ENCODE measurements at places on chromosomes 3 and 15. TPM values are rescaled to one million over a fixed set of nuclear protein-coding genes. Genes with fewer than 3 reads are reported as not detected.

The PLSCR2 gene
- not detected for total RNA-seq

The TNNC1 gene
- 608 TPM for total RNA-seq

The ALPK3 gene
- 35.9 TPM for total RNA-seq

GRCh38 chr3:100719136-100719535 lies 9.8 kb downstream of the TFG start:
- no peak overlapping the region for H3K4me3 ChIP-seq
- no peaks in the 10 kb centered on the region for H3K4me1 ChIP-seq
- no peak overlapping the region for H3K27ac ChIP-seq
- no peaks in the 10 kb centered on the region for H3K27me3 ChIP-seq

DNA sequence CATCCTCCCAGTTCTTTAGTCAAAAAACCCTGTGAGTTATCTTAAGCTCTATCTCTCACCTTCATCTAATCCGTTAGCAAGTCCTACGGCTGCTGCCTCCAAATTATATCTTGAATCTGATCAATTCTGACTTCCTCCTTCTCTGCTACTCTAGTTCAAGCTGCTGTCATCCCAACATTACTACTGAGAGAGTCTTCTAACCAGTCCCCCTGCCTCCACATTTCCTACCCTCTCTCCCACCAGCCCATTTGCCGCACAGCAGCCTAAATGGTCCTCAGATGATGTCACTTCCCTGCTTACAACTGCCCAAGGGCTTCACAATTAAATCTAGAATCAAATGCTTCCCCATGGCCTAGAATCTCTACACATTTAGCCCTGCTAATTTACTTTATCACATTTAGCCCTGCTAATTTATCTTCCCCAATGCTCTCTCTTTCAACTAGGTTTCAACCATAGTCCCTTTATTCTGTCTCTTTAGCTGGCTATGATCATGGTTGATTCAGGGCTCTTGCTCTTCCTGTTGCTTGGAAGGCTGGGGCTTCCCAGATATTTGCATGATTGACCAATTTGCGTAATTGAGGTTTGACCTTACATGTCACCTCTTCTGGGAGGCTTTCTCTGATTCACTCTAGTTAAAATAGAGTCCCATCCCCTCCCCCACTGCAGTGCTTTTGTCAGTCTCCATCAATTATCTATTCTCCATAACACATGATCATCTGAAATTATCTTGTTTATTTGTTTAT lies 11.0 kb upstream of the ARL14 start:
- no peak overlapping the region for H3K4me3 ChIP-seq
- no peaks in the 10 kb centered on the region for H3K36me3 ChIP-seq
- H3K4me1 ChIP-seq: no peaks in the 10 kb centered on the region
- H3K27me3 ChIP-seq: no peaks in the 10 kb centered on the region
- DNase-seq: no peak

Measured in muscle of leg (tissue), 16 donors.